Left kidney (tissue), 8 donors: ENCODE measurements at places on chromosomes 12 and 14. TPM values are rescaled to one million over a fixed set of nuclear protein-coding genes. Genes with fewer than 3 reads are reported as not detected.

DNA sequence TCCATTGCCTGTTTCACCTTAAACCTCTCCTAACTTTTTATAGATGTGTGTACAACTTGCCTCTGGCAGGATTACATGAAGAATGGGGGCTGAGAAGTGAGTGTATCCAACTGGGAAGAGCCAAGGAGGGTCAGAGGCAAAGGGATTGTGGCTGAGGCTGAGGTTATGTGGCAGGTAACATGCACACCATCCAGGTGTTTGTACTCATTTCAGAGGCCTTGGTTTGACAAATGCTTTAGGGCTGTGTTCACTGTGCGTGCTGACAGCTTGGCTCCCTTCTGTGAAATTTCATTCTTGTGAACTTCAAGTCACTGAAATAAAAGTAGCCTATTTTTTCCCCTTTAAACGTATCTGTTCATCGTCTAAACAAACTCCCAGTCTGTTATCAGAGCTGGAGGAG lies 47.7 kb downstream of the ANO6 start:
- no peak for DNase-seq

GRCh38 chr14:68523989-68524725 lies 268.7 kb downstream of the ZFP36L1 start:
- no peak for DNase-seq

DNA sequence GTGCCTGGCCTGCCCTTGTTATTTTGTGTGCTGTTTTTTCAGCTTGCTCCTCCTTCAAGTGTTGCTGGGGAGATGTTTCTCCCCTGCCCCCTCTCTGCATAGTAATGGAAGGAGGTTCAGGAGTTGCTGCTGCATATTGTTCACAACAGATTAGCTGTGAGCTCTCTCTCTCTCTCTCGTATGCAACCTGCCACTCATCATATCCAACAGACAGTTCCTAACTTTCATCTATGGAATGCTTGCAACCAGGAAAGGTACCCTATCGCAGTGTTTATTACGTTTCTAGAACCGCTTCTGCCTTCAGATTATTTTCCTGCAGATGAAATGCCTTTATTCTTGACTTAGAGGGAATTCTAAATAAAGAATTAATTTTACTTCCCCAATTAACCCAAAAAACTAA lies 372.9 kb downstream of the RMST start:
- no peak for DNase-seq

SDR9C7 gene
- 0.32 TPM for polyA plus RNA-seq

OSBPL8 gene
- polyA plus RNA-seq: 79.9 TPM
